ENCODE measurements at places on chromosomes 12 and 14.

GRCh38 chr12:57620936-57621496 is 9.8 kb downstream of the ARHGEF25 start:
- DNase-seq = no peak

- DNase-seq = no peak
These were observed 12.5 kb downstream of the VWF start for GRCh38 chr12:6112004-6112403.

GRCh38 chr14:30974628-30975027 is 50.8 kb upstream of the AP4S1 start:
- DNase-seq = no peak

DNA sequence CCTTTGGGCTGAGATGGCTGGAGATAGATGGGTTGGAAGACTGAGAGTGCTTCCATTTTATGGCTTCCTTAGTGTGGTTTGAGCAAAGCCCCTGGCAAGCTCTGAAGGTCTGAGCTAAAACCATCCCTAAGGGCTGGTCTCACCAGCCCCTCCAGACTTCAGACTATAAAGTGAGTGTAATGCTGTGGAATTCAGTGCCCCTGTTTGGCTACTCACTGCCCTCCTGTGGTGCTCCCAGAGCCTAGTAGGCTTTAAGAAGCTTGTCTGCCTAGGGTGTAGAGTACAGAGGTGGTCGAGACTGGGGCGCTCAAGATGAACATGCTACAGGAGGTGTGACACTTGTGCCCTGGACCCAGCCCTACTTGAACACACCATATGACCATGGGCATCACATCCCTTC is 246.7 kb upstream of the FKBP4 start:
- no peak for DNase-seq

DNA sequence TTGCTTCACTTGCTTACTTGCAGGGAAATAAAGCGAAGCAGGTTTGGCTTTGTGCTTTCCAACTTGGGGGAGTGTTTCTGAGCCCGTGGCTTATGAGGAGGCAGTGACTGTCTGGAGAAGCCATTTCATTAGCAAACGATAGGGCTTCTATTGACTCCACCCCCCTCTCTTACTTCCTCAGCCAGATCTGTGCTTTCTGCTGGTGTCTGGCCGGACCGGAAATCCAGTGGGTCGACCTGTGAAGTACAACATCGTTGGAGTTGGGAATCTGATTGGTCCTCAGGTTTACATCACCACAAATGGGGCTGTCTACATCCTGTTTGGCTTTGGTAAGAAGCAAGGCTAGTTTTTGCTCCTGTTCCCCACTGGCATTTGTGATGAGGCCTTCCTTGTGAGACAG is 22.3 kb downstream of the FAM234B start:
- DNase-seq = no peak

GRCh38 chr12:13195785-13196129 is 769 bp upstream of the EMP1 start:
- DNase-seq = no peak

DNA sequence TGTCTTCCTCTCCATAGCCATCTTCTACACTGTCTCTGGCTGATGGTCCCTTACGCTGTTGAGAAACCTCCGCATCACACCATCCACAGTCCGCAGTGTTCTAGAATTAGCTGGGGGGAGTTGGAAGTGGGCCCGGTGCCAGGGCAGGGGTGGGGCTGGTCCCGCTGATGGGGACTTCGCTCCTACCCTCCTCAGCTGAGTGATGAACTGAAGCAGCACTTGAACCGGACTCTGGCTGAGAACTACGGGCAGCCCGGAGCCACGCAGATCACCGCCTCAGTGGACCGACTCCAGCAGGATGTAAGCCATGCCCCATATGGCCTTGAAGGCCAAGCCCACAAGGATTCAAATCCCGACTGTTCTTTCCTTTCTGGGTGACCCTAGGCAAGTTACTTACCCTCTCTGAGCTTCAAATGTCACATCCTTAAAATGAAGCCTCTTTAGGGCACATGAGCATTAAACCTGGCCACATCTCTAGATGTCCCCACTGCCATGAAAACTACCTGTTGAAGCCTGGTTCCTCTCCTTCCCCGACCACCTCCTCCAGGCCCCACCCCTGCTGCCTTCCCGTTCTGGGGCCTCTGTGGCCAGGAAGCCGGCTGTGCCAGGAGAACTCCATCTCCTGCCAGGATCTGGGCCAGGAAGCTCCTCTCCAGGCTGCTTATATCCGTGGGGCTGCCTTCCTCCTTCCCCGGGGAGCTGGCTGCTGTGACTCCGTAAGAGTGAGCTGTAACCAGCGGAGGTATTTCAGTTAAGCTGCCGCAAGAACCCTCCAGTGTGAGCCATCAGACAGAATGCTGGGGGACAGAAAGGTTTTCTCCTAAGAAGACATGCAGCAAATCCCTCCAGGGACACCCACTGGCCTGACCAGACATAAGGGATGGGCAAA is 53.1 kb downstream of the TSPAN11 start:
- DNase-seq = no peak

GRCh38 chr14:103500148-103500990 is 22.3 kb downstream of the CKB start:
- peak; percentile 63 for DNase-seq

GRCh38 chr12:122167356-122167925 is 6.6 kb downstream of the IL31 start:
- DNase-seq = no peak

DNA sequence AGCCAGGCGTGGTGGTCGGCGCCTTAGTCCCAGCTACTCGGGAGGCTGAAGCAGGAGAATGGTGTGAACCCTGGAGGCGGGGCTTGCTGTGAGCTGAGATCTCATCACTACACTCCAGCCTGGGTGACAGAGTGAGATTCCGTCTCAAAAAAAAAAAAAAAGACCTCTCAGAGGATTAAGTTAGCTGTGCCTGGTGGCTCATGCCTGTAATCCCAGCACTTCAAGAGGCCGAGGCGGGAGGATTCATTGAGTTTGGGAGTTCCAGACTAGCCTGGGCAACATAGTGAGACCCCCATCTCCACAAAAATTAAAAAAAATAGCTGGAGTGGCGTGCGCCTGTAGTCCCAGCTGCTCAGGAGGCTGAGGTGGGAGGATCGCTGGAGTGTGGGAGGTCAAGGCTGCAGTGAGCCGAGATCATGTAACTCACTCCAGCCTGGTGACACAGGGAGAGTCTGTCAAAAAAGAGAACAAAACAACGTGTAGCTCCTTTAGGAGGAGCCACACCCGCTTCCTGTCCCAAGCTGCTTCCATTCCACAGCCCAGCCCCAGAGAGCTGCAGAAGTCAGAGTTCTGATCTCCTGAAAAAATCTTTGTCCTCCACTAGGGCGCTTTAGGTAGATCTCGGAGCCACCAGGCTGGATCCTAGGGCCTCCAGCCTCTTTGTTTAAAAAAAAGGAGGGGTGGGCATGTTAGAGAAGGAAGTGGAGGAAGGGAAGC is 11.5 kb upstream of the ULK1 start:
- DNase-seq = peak; percentile 17

GRCh38 chr14:32512813-32513212 is 183.7 kb downstream of the AKAP6 start:
- DNase-seq = no peak

DNA sequence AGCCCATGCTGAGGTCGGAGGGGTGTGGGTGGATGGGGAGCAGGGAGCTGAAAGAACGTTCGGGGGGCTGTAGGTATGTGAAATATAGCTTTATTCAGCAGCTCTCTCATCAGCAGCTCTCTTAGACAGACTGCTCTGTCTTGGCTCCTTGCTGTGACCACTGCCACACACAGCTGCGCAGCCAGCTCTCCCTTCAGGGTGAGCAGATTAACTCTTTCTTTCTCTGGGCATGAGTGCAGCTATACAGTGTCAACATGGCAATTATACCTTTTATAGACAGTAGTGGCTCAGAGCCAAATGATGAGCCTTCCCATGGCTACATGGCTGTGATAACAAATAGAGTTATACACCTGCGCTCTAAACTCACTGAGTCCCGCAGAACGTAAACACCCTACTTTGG is 137.7 kb upstream of the NEDD1 start:
- DNase-seq = no peak

GRCh38 chr14:88470542-88471440 is 84.0 kb downstream of the PTPN21 start:
- DNase-seq = no peak

DNA sequence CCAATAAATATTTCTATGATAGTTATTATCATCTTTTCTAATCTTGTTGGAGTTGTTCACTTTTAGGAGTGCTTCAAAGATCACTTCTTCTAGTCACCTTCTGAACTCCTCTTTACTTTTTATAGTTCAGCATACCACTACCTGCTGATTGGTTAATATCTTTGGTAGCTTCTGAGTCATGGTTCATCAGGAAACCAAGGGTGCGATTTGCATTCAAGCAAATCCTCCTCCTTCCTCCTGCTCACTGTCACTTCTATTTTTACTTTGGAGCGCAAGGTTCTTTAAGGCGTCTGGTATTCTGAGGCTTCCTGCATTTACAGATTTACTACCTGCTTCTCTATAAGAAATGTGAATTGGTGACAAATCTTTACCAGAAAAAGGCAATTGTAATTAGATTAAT is 24.0 kb downstream of the SYT1 start:
- no peak for DNase-seq

Measured in HuH-7.5 (cell line).